Thyroid gland (tissue), 4 donors: ENCODE measurements at places on chromosomes 5 and 9. TPM values are rescaled to one million over a fixed set of nuclear protein-coding genes. Genes with fewer than 3 reads are reported as not detected.
A peak's percentile ranks its signal among the peaks of the same experiment; 100 is the strongest.

Gene C9orf153
- 0.67 TPM for total RNA-seq

Gene SPINK4
- total RNA-seq: not detected

GRCh38 chr9:22446950-22447617, 460 bp downstream of the DMRTA1 start:
- peak; percentile 73 for DNase-seq

DNA sequence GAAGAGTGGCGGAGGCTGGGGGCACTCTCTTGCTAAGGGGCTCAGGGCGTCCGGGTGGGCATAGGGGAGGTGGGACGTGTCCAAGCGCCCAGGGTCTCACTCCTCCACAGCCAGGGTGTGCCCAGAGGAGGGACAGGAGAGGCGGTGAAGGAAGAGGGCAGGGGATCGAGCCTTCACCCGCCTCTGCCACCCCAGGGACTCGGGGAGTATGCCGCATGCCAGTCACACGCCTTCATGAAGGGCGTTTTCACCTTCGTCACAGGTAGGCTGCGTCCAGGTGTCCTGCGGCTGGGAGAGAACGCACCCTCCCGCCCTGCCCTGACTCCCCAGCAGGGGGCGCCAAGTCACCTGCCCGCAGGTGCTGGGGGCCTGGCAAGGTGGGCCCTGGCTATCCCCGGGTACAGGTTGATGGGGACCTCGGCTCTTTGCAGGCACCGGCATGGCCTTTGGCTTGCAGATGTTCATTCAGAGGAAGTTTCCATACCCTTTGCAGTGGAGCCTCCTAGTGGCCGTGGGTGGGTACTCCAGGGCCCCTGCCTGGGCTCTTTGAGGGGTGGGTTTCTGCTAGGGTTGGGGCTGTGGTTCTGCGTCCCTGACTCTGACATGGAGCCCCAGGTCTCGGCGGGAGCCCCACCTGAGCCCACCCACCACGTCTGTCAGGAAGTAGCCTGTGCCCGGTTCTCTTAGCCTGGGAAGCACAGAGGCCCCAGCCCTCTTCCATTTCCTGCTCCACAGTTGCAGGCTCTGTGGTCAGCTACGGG, 552 bp downstream of the TMEM141 start:
- peak; percentile 81 for DNase-seq
